ENCODE measurements at places on chromosomes 2 and 18.

DNA sequence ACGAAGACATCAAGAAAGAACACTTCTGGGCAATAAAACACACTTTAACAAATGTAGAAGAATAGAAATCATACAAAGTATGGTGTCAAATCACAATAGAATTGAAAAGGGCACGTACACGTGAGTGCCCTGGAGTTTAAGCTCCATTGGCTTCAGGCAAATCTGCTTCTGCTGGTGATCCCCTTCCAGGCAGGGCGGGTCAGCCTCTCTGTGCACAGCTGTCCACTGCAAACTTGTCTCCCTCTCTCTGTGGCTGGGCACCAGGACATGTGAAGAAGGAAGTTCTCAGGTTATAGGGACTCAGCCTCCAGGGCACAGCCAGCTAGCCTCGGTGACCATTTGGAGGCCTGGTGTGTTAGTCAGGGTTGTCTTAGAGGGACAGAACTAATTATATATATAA, 66.0 kb downstream of the ST3GAL5 start:
- no peak for DNase-seq

DNA sequence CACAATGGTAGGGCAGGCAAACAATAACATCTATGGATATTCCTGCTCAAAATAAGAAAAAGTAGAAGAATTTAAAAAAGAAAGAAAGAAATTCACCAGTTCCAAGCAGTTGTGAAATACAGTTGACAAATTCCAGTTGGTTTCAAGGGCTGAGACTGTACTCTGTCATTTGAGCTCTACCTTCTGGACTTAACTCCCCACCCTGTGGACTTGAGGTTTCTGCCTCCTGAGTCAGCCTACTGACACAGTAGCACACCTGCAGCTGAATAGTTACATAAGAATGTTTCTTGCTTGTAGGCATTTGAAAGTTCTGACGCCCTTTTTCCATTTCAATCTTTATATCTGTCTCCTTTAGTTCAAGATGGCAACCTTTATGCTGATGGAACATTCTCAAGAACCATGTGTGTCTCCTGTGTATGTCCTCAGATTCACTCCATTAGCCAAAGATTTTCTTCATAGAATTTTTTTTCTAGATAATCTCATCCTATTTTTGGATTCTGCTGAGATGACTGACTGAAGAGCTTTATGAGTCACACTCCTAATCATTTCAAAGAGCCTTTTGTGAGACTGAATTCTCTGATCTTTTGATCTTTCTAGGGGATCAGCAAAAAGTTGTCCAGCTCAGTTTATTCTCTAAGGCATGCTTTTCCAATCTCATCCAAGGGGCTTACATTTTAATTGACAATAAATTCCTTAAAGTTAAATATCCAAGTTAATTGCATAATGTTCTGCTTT, 19.1 kb downstream of the NETO1 start:
- DNase-seq: no peak

DNA sequence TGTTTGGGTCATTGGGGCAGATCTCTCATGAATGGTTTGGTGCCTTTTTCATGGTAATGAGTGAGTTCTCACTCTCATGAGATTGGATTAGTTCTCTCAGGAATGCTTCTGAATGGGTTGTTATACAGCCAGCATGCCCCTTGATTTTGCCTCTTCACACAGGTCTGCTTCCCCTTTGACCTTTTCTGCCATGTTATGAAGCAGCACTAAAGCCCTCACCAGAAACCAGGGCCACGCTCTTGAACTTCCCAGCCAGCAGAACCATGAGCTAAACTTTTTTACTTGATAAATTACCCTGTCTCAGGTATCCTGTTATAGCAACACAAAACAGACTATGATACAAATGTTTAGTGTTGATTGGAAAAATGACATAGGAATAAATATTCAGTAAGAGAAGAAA, 57.3 kb downstream of the ICA1L start:
- no peak for DNase-seq

GRCh38 chr2:226799976-226800940, 638 bp upstream of the IRS1 start:
- DNase-seq: peak; percentile 23

DNA sequence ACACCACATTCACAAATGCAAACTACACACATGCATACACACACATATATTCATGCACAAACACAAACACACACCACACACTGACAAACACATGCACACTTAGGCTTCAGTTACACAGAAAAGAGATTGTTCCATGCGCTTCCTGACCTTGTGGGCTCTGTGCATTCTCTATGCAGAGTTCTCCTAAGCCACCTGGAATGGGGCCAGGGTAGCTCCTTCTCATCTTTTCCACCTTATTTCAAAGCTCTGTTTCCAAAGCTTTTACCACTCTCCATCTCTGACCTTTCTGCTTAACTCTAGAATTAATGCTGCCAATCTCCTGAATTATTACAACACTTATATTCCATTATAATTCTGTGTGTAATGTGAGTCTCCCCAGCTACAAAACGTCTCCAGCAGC, 522.3 kb upstream of the MYT1L start:
- no peak for DNase-seq

DNA sequence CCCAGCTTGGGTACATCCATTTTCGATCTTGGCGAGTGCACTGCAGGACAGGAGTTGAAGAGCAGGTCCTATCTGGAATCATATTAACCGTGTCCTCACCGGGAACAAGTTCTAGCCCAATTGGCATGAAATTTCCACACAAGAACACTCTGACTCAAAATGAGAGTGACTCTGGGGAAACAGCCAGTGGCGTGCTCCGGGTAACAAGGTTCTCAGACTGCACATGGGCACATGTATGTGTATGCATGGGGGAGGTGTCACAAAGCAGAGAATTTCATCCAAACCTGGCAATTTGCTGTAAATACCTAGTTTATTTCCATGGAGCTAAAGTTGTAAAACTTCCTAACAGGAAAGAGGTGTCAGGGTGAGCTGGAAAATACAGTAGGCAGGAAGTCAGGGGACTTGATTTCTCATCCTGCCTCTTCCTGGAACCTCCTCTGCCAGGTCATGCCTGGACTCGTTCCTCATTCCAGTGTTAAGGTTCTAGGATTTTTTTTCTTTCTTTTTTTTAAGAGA, 1.7 kb downstream of the TUBB6 start:
- no peak for DNase-seq

DNA sequence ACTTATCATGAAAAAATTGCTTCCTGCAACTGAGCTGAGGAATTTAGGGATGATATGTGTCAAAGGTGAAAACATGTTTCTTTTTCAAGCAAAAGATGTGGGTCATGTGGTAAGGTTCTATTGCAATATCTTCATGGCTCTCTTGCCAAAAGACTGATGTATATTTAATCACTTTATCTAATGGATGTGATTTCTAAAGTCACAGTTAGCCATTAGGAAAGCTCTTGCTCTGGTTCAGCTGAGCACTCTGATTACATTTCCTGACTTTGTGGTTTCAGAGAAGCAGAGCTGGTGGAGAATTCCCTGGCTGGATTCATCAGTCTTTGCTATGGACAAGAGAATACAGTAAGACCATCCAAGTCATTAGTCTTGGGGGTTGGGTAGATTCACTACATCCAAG, 24.4 kb downstream of the SCN9A start:
- no peak for DNase-seq

GRCh38 chr2:185813707-185814106, 75.1 kb downstream of the FSIP2 start:
- DNase-seq: no peak

- DNase-seq: no peak
Measured at GRCh38 chr2:212882626-212883025, 268.8 kb downstream of the IKZF2 start.

DNA sequence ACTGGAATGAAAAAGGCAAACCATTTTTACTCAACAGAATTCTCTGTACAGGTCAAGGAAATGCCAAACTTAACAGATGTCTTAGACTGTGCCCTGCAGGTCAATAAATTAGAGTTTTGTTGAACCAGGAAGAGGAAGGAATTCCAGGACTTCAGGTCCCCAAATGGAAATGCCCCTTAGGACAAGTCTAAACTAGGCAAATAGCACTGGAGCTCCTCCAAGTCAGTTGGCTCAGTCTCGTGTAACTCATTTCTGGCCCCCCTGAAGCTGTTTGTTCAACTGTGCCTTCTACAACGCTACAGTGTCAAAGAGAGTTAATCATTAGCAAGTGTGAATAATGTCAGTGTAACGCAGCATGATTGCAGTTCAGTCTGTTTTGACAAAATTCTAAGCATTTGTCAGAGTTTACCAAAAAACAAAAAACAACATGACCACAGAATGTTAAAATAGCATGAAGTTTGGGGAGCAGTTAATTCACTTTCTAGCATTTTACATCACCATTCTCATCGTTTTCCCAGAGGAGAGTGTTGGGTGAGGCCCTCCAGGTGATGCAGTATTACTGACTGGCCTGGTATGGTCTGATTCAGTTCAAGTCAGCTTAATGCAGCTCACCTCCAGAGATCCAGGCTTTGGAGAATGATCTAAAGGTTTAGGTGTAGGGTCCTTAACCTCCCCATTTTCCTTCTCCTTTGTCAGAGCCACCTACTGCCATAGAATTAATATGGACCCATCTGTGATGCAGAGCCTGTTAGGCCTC, 108.1 kb downstream of the AQP4 start:
- no peak for DNase-seq

- no peak for DNase-seq
Measured at GRCh38 chr2:160576054-160576499, 82.5 kb upstream of the RBMS1 start.

- no peak for DNase-seq
Measured at GRCh38 chr18:55048892-55049291, 89.6 kb upstream of the CCDC68 start.

- DNase-seq: peak; percentile 17
Measured at GRCh38 chr18:12598181-12598930, 59.6 kb downstream of the SPIRE1 start.

DNA sequence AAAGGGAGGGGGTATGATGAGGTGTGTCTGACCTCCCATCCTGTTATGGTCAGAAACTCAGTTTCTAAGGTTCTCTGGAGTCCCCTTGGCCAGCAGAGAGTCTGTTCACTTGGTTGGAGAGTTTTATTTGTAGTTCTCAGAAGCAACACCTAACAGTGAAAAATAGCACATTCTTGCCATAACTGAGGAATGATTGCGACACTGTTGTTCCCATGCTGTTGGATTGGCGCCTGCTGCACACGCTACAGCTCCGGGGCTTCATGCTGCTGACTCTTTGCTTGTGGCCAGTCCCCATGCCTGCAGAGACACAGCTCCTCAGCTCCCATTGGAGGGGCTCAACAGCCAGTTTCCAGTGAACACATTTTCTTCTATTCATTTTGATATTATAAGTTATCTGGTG, 42.1 kb downstream of the TPGS2 start:
- no peak for DNase-seq

DNA sequence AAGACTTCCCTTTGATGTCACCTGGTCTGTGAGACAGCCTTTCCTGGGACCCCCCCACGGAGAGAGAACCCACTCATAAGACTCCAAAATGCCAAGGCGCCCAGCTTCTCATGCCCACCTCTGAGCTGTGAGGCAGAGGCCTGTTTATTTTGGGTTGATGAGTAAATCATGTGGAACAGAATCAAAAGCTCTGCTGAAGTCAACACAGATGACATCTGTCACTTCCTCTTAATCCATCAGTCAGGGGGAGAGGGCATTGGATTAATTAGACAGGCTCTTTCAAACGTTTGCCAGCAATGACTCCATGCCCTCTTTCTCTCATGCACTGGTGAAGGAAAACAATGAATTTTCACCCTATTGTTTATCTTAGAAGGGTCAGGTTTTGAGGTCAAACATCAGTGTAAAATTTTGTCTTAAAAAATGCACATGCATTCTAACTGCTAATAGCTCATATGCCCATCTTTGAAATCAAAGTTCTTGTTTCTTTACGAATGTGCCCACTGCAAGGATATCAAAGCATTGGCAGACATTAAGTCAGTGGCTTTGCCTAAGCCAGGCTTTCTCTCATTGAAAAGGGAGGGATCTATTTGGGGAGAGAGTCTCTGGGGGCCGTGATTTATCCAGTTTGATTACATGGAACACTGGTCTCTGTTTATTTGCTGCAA, 184.1 kb downstream of the ACKR3 start:
- no peak for DNase-seq

GRCh38 chr2:63000801-63001200, 49.8 kb upstream of the OTX1 start:
- no peak for DNase-seq

DNA sequence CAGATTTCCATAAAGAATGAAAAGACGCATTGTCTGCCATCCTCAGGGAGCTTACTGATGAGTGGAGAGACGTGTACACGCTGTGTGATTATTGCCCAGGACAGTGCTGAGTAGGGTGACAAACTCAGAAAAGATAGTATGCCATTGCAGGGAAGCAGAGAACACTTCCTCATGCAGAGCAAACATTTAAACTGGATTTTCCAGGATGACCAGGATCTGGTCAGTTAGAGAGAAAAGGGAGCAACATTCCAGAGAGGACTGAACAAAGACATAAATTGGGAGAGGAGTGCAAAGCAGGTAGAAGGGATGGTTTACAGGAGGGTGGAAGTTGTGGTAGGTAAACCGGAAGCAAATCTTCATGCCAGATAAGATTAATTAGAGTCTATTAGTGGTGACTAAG, 2.3 kb downstream of the SLC9A2 start:
- DNase-seq: no peak

GRCh38 chr18:10381951-10382350, 72.5 kb upstream of the APCDD1 start:
- no peak for DNase-seq

DNA sequence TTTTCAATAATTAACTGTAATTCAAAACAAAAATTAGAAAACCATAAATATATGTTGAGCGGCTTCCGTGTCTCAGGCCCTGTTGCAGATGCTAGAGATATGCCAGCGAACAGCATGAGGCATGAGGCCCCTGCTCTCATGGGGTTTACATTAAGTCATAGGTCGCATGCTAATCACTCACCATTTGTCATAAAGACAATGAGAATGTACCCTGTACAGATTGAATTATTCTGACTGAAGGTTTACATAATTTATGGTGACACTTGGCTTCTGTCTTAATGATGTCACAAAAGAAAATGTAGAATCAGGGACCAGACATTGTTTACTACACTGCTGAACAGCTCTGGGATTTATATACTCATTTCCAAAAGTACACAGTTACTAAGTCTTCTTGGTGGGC, 5.9 kb upstream of the VAPA start:
- DNase-seq: no peak
